ENCODE measurements at places on chromosomes 2 and 18. TPM values are rescaled to one million over a fixed set of nuclear protein-coding genes. Genes with fewer than 3 reads are reported as not detected.

- DNase-seq: no peak
These were observed 59.9 kb downstream of the ACSL3 start for GRCh38 chr2:222920657-222921186.

- peak; percentile 89 for DNase-seq
These were observed at the start of gene CABLES1 for GRCh38 chr18:23134780-23135549. Gene CABLES1, plus strand, starts transcription at chr18:23135485. Its CDS starts 278 bp downstream, at chr18:23135763.

DNA sequence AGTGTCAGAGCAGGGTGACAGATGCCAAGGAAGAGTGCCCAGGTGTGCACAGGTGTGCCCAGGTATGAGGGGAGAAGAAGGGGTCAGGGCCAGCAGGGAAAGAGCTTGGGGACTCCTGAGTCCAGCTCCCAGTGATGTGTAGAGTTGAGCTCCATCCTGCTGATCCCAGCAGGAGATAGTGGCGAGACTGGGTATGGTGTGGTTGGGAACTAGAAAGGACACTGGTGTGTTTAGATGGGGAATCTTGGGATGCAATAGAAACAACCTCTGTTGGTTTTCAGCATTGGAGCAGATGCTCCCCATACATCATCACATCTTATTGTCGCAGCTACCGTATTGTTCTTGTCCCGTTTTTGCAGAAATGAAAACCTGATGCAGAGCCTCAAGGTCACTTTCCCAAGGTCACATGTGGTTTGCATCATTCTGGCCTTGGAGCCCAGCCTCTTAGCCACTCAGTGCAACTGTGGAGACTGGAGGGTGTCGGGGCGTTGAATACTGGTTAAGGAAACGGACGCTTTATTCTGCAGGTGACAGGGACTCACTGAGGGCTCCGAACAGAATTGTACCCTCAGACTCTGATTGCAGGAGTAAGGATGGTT is 166.7 kb downstream of the AGAP1 start:
- DNase-seq: no peak

DNA sequence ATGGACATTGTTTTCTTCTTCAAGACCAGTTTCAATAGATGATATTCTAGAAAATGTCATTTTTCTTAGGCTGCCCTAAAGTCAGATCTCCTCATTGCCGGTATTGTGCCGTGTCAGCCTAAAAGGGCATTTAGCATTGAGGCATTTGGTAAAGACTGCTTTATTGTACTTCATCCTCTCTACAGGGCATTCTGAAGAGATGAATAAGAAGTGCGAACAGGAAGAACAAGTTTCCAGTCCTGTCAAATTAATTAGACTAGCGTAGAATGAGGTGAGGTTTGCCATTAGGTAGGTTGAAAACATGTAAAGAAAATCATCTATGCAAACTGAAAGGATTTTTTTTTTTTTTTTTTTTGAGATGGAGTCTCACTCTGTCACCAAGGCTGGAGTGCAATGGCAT is 60.6 kb downstream of the ETAA1 start:
- no peak for DNase-seq

GRCh38 chr2:150880986-150881385 is 380.7 kb downstream of the RBM43 start:
- DNase-seq: no peak

- no peak for DNase-seq
These were observed 34.8 kb downstream of the GATA6 start for GRCh38 chr18:22204214-22204536.

DNA sequence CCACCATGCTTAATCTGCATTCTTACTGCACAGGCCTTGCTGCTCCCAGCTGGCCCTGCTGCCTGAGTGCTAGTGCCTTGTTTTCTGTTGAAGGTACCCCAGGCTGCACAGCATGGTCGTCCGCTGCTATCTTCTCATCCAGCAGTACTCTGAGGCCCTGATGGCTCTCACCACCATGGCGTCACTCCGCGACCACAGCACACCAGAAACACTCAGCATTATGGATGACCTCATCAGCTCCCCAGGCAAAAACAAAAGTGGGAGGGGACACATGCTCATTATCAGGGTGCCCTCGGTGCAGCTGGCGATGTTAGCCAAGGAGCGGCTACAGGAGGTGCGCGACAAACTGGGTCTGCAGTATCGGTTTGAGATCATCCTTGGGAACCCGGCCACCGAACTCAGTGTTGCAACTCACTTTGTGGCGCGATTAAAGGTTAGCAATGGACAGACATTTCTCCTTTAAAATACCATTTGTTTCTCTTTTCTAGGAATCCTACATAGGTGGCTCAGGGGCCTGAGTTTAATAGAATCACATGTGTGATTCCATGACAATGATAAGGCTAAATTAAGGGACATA is 110.5 kb downstream of the ESCO1 start:
- no peak for DNase-seq

GRCh38 chr2:8997631-8998030 is 5.9 kb downstream of the MBOAT2 start:
- no peak for DNase-seq

The TFCP2L1 gene
- total RNA-seq: 22.0 TPM

The LINC00305 gene
- not detected for total RNA-seq

The KATNAL2 gene
- total RNA-seq: 3.1 TPM

The GPBAR1 gene
- total RNA-seq: 2.6 TPM

The CD226 gene
- total RNA-seq: 5.8 TPM

All from upper lobe of right lung (tissue), 1 donor.